ENCODE measurements at places on chromosomes 5 and 9.

DNA sequence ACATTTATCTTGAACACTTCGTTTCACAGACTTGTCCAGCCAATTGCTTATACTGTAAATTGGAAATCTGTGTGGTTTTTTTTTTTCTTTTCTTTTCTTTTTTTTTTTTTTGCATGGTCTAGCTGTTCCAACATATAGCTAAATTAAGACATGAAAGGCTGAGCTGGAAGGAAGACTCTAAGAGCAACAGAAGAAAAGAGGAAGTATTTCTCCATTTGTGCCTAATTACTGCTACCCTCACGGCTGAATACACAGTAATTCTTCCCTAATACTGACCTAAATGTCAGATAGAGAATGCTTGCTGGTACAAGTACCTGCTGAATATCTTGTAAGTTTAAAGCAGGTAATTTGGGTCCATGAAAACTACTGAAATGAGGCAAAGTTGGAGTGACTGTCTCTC, 11.0 kb upstream of the HAPLN1 start:
- DNase-seq = peak; percentile 47

GRCh38 chr9:103397868-103398600, 402.9 kb downstream of the CYLC2 start:
- no peak for DNase-seq

DNA sequence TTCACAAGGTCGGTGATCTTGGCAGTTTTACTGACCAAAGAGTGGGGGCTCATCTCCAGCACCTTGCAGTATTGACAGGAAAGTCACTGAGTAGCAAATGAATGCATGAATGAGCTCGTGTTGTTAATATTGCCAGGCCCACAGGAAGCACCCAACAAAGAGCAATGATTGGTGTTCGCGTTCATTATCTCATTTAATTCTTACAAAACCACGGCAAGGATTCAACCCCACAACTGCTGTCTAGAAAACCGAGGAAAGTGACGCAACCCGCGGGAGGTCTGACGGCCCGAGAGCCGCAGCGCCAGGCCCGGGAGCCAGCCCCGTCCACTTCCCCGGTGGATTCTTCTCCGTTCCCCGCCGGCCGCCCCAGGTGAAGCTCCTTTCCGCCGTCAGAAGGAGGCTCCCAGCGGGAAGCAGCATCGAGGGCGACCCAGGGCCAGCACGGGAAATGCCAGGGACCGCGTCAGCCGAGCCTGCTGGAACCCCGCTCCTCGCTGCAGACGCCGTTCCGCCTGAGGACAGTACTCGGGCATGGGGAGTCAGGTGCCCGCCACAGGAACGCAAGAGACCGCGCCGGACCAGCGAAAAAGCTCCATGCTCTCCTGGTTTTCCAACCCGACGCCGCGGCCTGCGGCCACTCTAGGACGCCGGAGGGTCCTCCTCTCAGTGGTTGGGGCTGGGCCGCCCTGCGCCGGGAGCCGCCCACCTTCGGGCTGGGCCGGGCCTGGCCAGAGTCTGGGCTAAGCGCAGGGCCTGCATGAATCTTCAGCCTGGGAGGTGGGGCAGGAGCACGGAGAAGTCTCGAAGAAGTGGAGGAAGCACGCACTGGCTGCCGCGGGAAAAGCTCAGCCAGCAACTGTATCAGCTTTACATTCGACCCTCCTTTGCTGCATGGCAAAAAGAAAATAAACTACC, 19.8 kb upstream of the FER start:
- DNase-seq = peak; percentile 90

DNA sequence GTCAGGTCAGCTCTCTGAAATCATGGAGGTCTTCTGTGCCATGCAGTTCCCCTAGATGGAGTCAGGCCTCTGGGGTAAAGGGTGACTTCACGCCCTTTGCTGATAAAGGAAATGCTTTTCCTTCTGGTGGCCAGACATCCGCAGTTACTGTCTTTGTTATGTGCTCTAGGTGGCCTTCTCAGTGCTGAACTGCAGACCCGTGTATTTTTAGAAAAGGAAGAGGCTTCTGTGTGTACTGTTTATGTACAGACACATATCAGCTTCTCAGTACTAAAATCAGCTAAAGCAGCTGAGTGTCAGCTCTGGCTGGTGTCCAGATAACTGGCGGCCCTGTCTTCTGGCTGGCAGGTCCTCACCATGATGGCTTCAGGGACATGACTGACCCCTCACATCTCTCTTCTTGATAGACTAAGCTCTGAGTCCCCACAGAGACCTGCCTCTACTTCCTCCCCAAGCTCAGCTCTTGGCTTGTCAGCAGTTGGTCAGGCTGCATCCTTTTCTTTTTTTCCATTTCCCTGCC, 75.3 kb downstream of the ARHGAP26 start:
- DNase-seq = no peak

DNA sequence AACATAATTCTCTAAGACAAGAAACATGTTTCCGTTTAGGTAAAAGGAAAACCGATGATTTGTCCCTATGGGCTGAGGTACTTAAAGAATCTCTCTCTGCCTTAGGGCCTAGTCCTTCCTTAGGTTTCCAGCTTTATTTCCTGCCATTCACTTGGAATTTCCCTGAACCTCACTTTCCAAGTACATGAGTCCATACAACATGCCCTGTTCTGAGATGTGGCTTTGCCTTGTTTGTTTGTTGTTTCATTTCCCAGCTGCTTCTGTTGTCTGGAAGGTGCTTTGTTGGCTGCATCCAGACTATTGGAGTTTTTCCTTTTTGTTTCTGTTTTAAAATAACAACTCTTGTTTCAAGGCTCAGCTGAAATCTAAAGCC, 95.2 kb downstream of the ALDH1A1 start:
- no peak for DNase-seq

DNA sequence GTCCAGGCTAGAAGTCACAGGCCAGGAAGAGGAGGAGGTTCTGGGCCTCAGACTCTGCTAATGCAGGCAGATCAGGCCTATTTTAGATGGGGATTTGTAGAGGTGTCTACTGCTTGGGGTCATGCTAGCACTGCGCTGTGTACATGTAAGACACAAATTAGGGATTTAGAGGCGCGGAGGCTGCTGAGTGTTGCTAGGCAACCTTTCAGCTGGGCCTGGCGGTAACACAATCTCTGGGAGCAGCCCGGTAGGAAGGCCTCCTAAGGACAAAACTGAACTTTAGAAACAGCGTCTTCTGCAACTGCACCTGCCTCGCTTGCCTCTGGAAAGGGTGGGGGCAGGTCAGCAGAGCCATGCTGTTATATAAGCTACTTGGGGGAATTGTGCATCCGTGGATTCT, 147.9 kb downstream of the MACROH2A1 start:
- DNase-seq = peak; percentile 87

- DNase-seq = peak; percentile 87
Measured at GRCh38 chr9:101738566-101739183, at the start of gene GRIN3A. TSS of gene GRIN3A (minus strand) at chr9:101738647. CDS start at chr9:101737979, 668 bp downstream.

GRCh38 chr5:40441733-40442132, 238.0 kb upstream of the PTGER4 start:
- DNase-seq = no peak

DNA sequence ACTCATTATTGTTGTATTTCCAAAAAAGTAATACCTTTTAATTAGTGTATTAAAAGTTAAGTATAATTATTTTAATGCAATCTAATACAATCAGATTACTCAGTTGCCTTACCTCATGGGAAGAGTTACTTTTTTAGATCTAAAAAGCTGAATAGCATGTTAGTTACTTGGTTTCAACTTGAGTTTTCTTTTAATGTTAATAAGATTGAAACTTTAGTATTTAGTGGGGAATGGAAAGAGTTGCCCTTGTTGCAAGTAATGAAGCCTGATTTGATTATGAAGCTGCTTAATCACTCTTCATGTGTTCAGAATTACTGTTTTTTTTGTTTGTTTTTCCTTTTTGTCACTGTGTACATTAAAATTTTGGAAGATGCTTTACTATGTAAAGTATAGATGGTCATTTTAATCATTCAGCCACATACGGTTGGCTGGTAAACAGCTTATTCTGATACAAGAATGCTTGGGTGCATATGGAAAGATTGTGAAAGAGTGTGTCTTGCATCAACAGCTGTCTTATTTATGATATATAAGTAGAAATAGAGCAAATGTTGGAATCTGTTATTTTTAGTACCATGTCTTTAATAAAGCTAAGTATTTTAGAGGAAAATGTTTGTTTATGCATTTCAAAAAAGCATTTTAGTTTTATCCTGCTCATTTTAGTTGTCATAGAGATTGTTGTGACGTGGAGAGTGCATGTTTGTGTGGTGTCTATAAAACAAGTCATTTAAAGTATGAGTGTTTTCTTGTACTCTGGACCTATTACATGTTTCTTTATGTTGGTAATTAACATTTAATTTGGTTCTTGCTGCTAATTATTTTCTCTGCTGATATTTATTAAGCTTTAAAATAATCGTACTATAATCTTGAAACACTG, 36.4 kb downstream of the SREK1 start:
- no peak for DNase-seq

GRCh38 chr5:89255845-89256463, 373.0 kb upstream of the MEF2C start:
- DNase-seq = peak; percentile 42

DNA sequence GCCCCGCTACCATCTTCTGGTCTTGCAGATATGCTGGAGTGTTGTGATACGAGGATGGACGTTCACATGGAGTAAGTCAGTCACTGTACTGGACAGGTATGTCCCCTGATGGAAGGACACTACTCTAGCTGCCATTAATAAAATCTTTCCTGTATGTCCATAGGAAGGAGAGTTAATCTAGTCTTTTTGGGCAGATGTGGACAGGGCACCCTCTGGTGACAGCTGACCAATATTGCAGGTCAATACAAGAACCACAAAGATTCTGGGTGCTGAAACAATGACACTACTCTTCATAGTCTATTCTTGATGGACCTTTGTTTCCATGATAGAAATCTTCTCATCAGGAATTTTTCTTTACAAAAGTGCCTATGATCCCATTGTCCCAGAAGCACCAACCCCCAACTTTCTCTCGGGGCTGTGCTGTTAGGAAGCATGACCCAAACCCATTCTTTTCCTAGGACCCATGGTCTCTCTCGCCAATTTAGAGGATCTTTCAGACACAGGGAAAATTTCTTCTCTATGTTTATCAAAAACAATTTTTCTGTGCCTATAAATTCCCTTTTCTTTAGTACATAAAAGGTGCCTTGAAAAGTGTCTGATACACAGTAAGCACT, 376.9 kb downstream of the DTWD2 start:
- no peak for DNase-seq

- DNase-seq = no peak
Measured at GRCh38 chr9:31259824-31260223, 1124.6 kb upstream of the ACO1 start.

GRCh38 chr5:131460867-131461572, 174.0 kb downstream of the RAPGEF6 start:
- no peak for DNase-seq

DNA sequence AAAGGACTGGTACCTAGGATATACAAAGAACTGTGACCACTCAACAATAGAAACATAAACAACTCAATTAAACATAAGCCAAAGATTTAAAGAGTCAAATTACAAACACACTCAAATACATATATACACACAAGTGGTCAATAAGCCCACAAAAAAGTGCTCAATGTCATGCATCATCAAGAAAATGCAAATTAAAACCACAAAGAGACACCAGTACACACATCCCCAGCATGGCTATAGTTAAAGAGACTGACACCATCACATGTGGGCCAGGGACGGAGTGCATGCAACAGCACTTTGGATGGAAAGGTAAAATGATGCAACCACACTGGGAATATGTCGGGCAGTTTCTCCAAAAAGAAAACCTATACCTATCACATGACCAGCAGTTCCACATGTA, 89.7 kb downstream of the CAAP1 start:
- no peak for DNase-seq

DNA sequence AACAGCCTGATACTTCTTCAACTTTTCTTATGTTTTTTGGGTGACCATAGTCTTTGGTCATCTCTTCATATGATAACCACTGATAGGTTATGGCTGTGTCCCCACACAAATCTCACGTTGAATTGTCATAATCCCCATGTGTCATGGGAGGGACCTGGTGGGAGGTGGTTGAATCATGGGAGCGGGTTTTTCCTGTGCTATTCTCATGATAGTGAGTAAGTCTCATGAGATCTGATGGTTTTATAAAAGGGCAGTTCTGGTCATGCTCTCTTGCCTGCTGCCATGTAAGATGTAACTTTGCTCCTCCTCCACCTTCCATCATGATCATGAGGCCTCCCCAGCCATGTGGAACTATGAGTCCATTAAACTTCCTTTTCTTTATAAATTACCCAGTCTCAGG, 8.7 kb downstream of the RHOBTB3 start:
- DNase-seq = no peak

- DNase-seq = no peak
Measured at GRCh38 chr5:146039420-146039819, 66.0 kb downstream of the PLAC8L1 start.

GRCh38 chr5:116480894-116481510, 93.6 kb downstream of the SEMA6A start:
- no peak for DNase-seq

DNA sequence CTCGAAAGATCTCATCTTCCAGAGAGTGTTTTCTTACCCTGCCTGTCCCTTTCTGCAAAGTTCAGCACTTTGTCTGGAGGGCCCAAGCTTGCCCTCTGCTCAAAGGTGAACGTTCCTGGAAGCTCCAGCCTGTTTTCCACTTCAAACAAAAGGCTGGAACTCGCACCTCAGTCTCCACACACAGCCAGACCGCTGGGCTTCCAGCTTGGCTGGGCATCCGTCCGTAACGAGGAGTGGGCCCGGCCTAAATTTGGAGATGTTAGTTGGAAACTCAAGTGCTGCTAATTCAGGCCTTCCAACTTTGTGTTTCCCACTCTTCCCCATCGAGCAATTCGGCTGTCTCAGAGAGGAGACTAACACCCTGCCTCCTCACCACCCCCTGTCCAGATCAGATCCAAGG, 35.1 kb downstream of the FGF18 start:
- DNase-seq = no peak

GRCh38 chr5:108115673-108116072, 266.2 kb downstream of the FBXL17 start:
- DNase-seq = no peak

GRCh38 chr5:174849426-174849825, 125.0 kb downstream of the MSX2 start:
- DNase-seq = no peak

GRCh38 chr5:60340965-60341471, 358.9 kb downstream of the DEPDC1B start:
- no peak for DNase-seq

DNA sequence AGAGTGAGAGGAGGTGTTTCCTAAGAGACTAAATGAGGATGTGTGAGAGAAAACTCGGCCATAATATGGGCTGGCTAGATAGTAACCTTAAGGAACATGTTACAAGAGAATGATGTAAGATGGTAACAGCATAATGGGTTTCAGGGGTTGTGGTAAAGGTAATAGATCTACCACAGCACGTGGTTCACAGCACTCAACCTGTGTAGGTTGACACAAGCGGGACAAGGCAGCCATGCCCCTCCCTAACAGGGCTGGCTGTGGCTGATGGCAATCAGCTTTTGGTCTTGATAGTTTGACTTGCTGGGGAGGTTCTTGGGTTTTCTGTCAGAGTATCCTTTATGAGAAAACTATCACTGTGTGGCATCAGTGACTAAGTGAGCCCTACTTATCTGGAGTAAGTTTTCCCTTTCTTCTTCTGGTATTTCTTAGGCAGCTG, 138.6 kb downstream of the TRIO start:
- no peak for DNase-seq

Measured in brain (organoid and tissue), 16 donors.